ENCODE measurements at places on chromosomes 6 and 20.
A peak's percentile ranks its signal among the peaks of the same experiment; 100 is the strongest.

DNA sequence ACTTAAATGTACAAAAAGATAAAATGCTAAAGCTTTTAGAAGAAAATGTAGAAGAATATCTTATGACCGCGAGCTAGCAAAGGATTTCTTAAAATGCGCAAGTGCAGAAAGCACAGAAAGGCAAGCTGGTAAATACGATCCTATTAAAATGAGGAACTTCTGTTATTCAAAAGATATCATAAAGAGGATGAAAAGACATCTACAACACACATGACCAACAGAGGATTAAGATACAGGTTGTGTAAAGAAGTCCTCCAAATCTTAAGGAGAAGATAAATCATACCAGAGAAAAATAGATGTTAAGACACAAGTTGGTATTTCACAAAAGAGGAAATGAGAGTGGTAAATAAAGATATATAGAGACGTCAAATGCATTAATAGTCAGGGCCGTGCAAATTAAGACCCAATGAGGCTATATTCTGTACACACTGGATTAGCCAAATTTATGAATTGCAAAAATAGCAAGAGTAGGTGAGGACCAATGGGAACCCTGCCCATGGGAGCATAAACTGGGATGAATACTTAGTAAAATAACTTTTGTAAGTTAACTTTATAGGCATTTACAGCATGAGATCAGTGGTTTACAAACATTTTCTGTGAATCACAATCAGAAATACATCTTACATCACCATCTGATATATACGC lies 23.0 kb downstream of the APCDD1L start:
- no peak for DNase-seq

DNA sequence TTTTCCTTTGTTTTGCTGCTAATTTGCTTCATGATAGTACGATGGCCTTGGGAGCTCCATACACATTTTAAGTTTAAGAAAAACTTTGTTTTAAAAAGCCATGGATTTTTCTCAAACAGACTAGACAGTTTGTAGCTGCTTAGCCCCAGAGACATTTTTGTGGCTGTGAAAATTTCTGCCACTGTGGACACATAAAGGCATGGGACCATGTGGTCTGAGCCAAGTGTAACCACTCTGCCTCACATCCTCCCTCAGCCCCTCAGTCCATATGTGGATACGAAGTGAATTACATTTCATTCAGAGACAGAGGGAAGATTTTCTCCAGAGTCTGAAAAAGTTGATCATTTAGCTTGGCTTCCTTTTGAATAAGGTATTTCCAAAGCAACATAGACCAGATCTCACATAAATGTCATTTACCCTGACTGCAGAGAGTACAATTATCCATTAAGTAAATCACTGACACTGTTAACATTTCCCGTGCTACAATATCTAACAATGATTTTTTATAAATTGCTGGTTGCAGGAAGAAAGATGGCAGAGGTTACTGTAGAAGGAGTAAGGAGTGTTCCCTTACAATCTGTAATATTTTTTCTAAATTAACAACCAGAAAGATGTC lies 87.4 kb downstream of the GJA1 start:
- DNase-seq, result no peak

- no peak for DNase-seq
Observed at GRCh38 chr6:7204726-7205125, 97.0 kb downstream of the RREB1 start.

GRCh38 chr6:85568411-85568810 lies 25.2 kb downstream of the SNX14 start:
- no peak for DNase-seq

DNA sequence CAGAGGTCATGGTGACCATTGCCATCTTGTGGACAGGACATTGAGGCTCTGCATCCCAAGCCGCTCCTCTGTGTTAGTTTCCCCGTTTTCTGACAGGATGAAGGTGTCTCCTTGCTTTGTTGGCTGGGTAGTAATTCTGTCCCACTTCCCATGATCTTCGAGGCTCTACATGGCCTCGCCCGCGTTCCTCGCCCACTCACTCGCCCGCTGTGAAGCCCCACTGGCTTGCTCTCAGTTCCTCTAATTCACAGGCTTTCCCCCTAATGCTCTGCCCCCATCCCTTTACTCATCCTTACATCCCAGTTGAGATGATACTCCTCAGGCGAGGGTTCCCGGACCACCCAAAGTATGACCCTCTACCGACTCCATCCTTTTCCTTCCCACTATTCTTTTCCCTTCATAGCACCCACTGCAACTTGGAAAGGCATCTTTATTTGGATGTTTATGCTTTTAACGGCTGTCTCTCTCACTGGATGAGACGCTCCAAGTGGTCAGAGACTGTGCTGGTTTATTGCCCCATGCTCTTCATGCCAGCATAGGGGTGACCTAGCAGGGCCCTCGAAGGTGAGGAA lies 511 bp upstream of the SLC35B2 start:
- DNase-seq, result no peak

DNA sequence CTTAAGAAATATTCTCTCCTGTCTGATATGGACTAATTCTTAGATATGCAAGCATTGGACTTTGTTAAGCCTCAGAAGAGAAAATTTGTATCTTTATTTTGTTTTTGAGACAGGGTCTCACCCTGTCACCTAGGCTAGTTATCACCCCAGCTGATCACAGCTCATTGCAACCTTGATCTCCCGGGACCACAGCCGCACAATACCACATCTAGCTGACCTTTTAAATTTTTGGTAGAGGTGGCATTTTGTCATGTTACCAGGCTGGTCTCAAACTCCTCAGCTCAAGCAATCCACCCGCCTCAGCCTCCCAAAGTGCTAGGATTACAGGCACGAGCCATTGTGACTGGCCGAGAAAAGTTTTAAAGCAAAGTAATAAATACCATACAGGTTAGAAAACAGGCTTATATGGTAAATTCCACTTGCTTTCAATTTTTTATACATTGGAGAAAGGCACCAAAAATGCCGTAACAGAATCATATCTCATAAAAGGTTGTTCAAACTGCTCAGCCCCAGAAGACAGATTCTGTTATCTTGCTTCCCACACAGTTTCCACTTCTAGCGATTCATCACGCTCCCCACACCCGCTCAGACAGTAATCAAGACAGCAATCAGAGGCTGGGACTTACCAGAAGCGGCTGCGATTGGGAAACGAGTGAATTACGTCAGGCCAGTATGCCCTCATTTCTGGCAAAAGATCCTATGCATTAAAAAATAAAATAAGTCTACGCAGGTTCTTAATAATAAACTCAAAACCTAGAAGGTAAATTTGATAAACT lies 13.8 kb downstream of the RNASET2 start:
- no peak for DNase-seq

GRCh38 chr20:17925141-17925939 lies 43.3 kb downstream of the SNX5 start:
- no peak for DNase-seq

DNA sequence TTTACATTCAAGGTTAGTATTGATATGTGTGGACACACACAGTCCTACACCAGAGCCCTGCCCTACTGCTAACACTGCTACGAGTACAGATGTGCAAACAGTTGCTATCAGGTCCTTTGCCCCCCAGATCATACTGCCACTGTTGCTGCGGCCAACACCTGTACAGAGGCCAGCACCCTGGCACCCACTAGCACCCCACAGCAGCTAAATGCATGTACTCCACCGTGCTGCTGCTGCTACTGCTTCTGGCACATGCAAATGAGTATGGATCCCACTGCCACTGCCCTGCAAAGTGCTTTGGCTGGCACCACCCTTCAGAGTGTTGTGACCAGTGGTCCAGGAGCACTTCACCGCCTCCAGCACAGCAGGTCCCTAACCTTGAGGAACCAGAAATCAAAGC lies 621.9 kb downstream of the GRIK2 start:
- no peak for DNase-seq

- no peak for DNase-seq
Observed at GRCh38 chr6:167027772-167028171, 28.6 kb downstream of the CEP43 start.

GRCh38 chr20:5770231-5770986 lies 20.2 kb downstream of the SHLD1 start:
- no peak for DNase-seq

DNA sequence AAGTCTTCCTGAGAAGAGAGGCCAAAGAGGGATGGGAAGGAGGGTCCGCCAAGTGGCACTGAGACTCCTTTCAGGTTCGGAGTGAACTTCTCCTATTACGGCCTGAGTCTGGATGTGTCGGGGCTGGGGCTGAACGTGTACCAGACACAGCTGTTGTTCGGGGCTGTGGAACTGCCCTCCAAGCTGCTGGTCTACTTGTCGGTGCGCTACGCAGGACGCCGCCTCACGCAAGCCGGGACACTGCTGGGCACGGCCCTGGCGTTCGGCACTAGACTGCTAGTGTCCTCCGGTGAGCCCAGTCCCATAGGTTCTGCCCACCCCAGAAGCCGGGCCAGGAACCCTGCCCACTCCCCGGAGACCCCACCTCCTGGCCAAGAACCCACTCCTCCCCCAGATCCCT lies 4.1 kb downstream of the SLC22A7 start:
- DNase-seq, result no peak

GRCh38 chr6:2369606-2370005 lies 124.2 kb upstream of the GMDS start:
- no peak for DNase-seq

GRCh38 chr6:158905277-158905676 lies 86.1 kb upstream of the EZR start:
- DNase-seq, result no peak

DNA sequence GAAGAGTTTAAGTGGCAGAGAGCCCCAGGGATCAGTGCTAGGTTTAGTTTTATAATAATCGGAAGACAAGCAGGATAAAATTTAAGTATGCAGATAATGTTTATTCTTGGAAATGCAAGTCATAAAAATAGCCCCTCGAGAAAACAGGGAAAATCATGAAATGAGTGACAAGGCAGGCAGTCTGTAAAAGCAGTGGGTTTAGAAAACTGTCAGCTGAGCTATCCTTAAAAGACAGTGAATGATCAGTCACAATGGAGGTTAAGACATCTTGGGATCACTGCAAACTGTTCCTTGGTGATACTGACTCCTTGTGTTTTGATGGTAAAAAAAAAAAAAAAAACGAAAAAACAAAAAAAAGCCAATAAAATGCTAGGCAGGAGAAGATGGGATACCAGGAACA lies 61.3 kb upstream of the BCLAF1 start:
- DNase-seq, result no peak

GRCh38 chr6:64034910-64035655 lies 399.5 kb downstream of the PHF3 start:
- no peak for DNase-seq

DNA sequence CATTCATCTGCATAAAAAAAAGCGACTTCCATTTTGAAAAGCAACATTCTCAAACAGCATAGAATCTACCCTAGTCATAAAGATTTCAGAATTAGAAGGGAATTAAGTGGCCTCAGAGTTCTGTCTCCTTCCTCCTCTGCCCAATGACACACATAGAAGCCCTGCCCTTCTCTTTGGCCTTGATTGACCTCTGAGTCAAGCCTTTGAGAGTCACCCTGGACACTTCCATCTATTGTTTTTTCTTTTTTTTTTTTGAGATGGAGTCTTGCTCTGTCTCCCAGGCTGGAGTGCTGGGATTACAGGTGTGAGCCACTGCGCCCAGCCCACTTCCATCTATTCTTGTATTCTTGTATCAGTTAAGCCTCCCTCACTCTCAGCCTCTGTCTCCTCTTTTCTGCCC lies 44.8 kb upstream of the CTNNBL1 start:
- DNase-seq, result no peak

DNA sequence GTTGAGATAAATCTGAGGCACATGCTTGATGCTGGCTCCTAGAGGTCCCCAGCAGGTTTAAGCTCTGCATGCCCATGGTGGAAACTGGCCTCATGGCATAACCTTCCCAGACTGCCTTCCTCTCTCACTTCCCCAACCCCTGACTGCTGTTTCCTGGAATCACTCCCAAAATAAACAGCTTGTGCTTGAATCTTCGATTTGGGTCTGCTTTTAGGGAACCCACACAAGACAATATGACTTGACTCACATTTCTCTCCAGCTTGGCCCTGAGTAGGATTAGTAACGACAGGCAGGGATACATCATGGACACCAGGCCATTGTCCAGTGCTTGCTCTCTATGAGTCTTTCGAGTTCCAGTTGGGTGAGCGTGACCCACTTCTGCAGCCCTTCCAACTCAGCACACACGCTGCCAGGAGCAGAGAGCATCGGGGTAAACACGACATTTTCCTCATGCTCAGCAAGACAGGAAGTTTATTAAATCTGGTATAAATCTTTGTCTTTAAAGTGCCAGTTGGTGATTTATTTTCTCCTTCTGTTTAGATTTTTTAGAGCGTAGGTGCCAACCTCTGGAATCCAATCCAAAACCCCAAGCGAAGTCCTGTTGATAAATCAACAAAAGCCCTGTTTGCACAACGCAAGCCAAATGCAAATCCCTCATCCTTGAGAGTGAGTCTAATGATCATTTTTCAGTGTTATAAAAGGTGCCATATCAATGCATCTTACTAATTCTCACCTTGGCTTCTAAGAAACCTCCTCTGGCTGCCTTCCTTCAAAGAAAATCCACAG lies 135.0 kb downstream of the FOXA2 start:
- no peak for DNase-seq

- DNase-seq, result no peak
Observed at GRCh38 chr6:158559338-158559894, 475 bp upstream of the TMEM181 start.

DNA sequence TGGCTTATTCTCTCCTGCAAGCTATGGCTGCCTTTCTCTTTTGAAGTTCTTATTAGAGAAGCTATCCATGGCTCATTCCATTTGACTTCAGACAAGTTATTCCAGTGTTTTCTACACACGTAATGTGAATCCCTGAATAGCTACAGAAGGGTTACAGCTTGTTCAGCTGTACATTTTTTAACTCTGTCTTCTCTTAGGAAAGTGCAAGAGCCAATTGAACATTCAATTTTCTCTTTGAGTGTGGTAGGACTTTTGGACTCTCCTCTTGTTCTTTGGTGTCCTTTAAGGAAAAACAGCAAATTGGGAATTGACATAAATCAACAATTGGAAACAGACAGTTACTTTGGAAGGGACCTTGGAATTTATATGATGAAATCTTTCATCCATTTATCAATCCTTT lies 125.8 kb downstream of the EPM2A start:
- no peak for DNase-seq

- DNase-seq, result no peak
Observed at GRCh38 chr6:33904050-33904746, 100.4 kb upstream of the MLN start.

- peak; percentile 13 for DNase-seq
Observed at GRCh38 chr6:12289365-12289919, 719 bp upstream of the EDN1 start.

GRCh38 chr6:49923826-49924225 lies 40.1 kb downstream of the DEFB114 start:
- no peak for DNase-seq

- DNase-seq, result no peak
Observed at GRCh38 chr20:295804-296203, 1.6 kb upstream of the ZCCHC3 start.

GRCh38 chr6:151240791-151241642 lies 1.2 kb downstream of the AKAP12 start:
- no peak for DNase-seq

All from NCI-H187 treated with DMSO at 0.1 percent for 48 hours (cell line).